A172 (cell line): ENCODE measurements at places on chromosomes 7 and 10. TPM values are rescaled to one million over a fixed set of nuclear protein-coding genes. Genes with fewer than 3 reads are reported as not detected.

Gene CALHM3
- total RNA-seq, result 4.7 and 4.8 TPM in 2 replicates

Gene EVX1
- total RNA-seq, result not detected in 2 replicates

- no peak for DNase-seq
Observed at GRCh38 chr10:16606421-16606820, 84.7 kb upstream of the C1QL3 start.

GRCh38 chr10:29956335-29956924 is 103.0 kb downstream of the JCAD start:
- no peak for DNase-seq

DNA sequence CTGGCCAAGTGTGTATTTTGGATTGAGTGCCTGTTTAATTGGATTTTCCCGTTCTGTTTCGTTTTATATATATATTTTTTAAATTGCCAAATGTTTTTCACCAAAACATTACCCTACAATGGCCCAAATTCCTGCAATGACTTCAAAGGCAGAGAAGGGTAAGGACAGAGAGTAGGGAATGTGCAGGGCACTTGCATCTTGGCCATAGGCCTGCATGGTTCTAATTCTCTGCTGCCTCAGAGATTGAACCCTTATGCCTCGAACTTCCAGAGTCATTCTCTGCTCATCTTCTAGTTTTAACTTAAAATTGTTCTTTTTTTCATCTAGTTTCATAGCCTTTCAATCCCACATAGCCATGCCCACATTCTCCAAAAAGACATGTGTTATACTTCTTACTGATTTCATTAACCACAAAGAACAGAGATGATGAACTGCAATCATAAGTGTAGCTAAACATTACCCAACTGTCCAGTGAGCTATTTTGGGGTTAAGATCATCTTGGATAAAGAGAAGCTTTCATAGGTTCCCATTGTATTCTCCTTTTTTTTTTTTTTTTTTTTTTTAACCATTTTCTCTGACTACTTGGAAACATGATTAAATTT is 177.6 kb downstream of the PLXDC2 start:
- DNase-seq, result no peak

GRCh38 chr10:11204351-11204942 is 186.8 kb downstream of the CELF2 start:
- DNase-seq, result no peak

GRCh38 chr7:81298951-81299666 is 380.3 kb upstream of the SEMA3C start:
- peak; percentile 93 for DNase-seq

- DNase-seq, result no peak
Observed at GRCh38 chr7:25055520-25056220, 69.4 kb downstream of the CYCS start.

Gene EFCAB10
- total RNA-seq, result not detected in 2 replicates

GRCh38 chr7:128027485-128027980 is 3.7 kb downstream of the LRRC4 start:
- DNase-seq, result no peak

Gene SFTPA1
- total RNA-seq, result 1.1 TPM in 1 of 2 replicates, not detected in the other

Gene MINPP1
- total RNA-seq, result 42.9 and 49.1 TPM in 2 replicates

Gene GIMAP6
- not detected in 2 replicates for total RNA-seq

DNA sequence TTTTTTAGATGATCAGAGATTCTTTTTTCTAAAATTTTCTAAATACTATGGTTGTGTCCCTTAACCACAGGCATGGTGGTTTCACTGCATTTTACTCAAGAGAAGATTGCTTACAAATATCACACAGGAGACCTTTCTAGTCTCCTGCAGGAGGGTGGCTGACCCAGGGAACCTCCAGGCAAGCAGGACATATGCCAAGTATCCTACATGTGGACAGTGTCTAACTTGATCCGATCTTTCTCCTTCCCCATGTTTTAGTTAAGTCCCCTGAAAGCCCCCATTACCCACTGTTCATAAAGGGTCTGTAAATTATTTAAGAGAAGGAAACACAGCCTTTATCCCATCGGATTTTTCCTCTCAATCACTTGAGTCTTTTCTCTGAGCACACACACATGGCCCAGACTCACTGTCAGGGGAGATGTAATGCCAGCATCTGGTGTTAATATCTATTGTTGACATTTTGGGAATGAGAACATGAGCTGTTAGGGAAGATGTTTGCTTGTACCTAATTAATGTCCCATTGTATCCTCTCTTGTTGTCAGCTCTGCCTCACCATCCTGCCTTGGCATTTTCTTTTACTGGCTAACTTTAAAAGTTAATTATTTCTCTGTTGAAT is 755.2 kb downstream of the AUTS2 start:
- DNase-seq, result no peak

DNA sequence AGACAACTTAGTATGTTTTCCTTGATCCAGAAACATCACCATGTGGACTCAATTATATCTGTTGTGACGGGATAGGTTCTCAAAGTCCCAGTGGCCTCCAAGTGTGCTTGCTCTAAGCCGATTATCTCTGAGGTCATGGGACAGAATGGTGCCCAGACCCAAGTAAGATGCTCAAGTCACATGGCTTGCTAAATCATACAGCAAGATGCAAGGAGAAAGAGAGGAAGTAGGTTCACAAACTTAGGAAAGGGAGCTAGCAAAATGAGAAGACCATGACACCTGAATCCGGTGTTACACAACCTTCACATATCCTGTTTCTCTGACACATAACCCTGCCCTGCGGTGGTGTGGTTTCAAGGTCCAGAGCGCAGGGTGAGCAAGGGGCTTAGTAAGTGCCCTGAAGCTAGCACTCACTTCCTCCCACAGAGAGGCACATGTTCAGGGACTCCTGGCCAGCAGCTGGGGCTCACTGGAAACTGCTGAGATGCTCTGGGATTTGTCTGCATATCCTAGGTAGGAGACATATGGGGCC is 590.9 kb upstream of the ANKRD30A start:
- peak; percentile 97 for DNase-seq

DNA sequence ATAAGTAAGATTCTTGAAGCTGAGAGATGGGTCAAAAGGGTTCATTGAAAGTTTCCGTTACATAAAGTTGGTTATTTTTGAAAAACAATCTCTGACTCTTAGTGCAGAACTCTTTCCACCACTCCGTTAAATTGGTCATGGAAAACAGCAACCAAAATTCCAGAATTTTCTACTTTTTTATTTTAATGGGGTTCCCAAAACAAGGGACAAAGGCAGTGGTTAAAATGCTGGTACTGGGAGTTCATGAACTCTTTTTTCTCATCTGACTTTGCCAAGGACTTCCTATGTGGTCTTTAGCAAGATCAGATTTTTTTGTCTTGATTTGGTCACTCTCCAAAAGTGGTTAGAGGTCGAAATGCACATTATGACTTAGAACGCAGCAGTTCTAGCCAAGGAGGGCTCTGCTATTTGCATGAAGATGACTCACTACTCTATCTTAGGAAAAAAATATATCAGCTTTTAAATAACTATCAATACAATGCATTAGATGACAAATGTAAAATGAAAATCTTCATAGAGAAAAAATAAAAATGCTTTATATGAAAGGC is 145.7 kb downstream of the REEP3 start:
- peak; percentile 53 for DNase-seq

DNA sequence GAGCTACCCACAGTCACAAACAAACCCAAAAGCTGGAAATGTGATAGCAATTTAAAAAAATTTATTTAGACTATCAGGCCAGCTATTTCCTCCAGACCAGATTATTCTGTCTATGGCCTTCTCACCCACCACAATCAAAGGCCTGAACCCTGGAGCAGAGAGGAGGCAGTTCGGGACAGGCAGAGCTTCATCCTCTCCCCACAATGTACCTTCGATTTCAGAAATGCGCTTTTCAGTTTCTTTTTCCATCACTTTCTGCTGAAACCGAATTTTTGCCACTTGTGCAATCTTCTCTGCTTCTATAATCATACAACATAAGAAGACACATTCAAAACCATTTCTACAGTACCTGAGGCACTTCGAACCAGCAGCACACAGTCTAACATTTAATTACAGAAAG is 29.9 kb downstream of the ERLIN1 start:
- DNase-seq, result no peak

Gene MRPS17
- 23.3 and 26.9 TPM in 2 replicates for total RNA-seq

DNA sequence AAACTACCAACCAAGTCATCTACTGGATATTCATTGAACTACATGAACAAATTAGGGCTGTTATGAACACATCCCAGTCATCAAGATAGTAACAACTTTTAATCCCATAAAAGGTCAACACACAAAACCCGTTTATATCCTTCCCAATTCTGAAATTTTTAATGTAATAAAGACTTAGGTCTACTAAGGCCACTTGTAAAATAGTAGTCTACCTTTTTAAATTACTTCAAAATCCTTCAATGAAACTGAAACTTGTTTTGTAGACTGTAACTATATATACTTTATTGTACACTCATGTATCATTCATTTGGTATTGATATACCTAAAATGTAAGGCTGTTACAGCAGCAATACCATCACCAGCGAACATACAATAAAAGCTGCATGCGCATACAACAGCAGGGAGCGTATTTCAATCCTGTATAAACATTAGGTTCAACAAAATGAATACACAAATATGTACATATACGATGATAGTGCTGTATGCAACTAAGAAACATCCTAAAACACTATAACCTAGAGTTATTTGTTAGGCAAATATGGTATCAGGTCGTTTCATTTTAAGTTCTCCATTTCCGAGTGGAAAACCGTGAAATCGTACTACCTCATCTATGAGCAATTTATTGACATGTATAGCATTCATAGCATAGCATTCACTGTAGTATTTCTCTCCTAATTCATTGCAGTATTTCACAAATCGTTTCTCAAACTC is 973 bp downstream of the ATAD1 start:
- DNase-seq, result no peak

DNA sequence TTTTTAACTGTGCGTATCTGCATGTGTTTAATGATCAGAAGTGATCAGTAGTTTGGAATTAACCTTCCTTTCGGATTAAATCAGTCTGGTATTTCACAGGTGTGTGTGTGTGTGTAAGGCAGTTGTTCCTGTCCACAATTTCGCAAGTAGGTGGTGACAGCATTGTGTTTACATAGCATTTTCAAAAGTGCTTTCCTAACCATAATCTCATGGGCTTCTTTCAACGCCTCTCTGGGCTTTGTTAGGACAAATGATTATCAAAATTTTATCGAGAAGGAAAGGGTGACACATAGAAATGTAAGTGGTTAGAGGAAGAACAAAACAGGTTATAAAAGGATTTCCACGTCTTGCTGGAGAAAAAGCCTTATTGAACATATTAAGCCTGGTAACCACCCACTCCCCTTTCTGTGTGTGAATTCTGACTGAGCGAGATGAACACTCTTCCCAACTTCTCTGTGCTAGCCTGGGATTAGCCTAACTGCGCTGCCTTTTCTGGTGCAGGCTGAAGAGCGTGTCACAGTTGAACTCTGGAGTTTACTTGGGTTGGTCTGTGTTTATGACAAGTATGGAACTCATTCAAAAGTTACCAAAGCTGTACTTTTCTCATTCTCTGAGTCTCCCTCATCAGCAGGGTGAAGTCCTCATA is 292.3 kb upstream of the PITRM1 start:
- no peak for DNase-seq

Gene GJD4
- total RNA-seq, result not detected in 2 replicates

DNA sequence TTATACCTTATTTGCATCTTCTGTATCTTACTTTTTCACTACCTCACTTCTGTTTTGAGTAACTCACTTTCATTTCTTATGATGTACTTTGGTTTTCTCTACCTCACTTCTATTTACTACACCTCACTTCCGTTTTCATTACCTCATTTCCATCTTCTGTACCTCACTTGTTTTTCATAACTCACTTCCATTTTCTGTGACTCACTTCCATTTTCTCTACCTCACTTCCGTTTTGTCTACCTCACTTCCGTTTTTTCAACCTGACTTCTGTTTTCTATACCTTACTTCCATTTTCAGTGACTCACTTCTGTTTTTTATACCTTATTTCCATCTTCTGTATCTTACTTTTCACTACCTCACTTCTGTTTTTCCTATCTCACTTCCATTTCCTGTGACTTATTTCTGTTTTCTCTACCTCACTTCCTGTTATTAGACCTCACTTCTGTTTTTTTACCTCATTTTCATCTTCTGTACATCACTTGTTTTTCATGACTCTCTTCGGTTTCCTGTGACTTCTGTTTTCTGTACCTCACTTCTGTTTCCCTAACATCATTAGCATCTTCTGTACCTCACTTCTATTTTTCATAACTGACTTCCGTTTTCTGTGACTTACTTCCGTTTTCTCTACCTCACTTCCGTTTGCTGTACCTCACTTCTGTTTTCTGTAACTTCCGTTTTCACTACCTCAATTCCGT is 493.1 kb upstream of the AKR1E2 start:
- no peak for DNase-seq

GRCh38 chr10:70780772-70781171 is 4.4 kb downstream of the TBATA start:
- DNase-seq, result no peak

- peak; percentile 71 for DNase-seq
Observed at GRCh38 chr7:76326646-76327233, 24.3 kb downstream of the HSPB1 start.
